ENCODE measurements at places on chromosomes 13 and 19. TPM values are rescaled to one million over a fixed set of nuclear protein-coding genes. Genes with fewer than 3 reads are reported as not detected.

CDADC1 gene
- total RNA-seq, result 6.6 TPM

CLEC17A gene
- total RNA-seq, result not detected

DHX34 gene
- total RNA-seq, result 9.5 TPM

ZNF737 gene
- 6.1 TPM for total RNA-seq

SWSAP1 gene
- total RNA-seq, result 0.53 TPM

PTGIR gene
- not detected for total RNA-seq

TMEM272 gene
- total RNA-seq, result not detected

ZNF227 gene
- 15.8 TPM for total RNA-seq

PRKCG gene
- total RNA-seq, result not detected

CYP4F12 gene
- total RNA-seq, result 7.8 TPM

RRAS gene
- total RNA-seq, result 44.4 TPM

SBSN gene
- 9.5 TPM for total RNA-seq

STXBP2 gene
- 89.4 TPM for total RNA-seq

All from bronchial epithelial cell (primary cell).